Amniotic epithelial cell (primary cell): ENCODE measurements at places on chromosomes 3 and 15.

DNA sequence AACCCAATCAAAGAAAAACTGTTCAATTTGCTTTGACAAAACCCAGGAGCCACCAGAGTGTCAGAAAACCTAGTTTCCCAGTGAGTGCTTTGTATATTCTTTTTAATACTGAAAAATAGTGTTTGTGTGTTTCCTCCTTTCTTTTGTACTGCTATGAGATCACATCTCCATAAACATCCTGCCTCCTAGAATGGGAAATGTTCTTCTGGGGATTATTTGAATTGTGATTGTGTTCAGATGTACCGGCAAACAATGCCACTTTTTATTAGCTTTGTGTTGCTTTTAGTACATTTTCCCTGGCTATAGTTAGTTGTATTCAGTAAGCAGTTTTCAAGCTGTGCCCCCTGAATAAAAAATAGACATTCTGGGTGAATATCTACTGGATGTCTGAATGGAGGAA is 148.0 kb upstream of the NR2E3 start:
- no peak for DNase-seq

DNA sequence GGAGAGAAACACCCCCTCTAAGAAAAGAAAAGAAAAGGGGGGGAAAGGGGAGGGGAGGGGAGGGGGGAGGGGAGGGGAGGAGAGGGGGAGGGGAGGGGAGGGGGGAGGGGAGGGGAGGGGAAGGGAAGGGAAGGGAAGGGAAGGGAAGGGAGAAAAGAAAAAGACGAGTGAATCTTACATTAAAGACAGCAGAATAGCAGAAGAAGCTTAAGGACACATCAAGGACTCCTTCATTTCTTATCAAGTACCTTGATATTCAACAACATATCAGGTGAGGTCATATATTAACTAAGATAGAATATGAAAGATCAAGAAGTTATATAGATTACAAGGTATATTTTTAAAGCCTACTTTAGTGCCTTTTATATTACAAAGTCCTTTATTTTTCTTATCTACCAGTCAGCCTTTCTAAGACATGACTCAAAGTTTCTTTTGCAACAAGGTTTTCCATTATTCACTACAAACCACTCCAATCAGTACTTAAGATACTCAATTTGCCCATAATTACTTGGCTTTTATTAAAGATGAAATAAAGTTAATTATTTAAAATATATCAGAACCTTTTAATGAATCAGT is 17.7 kb upstream of the AADAC start:
- DNase-seq, result peak; percentile 63

DNA sequence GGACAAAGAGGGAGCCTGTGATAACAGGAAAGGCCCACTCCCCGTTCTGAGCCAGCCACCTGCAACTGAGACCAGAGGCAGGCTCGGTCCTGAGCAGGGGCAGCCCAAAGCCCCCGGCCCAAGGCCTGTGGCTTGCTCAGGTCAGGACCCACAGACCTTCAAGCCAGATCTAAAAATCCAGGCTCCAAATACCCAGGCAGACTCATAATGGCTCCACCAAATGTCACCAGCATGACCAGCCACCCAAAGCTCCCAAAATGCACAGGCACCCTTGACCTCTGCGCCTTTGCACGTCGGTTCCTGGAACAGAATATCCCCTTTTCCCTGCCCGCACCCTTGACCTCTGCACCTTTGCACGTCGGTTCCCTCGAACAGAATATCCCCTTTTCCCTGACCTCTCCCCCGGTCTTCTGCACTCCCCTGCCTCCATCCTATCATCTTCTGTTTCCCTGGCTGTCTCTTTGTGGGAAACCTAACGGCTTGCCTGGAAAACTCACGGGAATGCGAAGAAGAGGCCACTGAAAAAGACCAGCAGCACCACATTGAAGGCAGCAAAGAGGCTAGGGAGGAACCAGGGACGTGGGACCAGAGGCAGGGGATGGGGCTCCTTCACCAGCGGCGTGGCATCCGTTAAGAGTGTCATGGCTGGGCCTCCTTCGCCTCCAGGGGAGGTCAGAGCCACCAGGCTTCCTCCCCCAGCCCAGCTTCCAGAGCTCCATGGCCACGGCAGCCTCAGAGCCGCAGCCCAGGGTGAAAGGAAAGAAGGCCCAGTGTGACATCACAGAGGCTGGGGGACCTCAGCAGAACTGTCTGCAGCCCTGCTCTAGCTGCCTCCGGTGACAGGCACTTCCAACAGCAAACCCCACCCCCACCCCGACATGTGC is at the start of gene ZDHHC19:
TSS of gene ZDHHC19 (minus strand) at position 728 of the 884 bp plus-strand sequence. CDS start at position 643, 85 bp downstream.
- no peak for DNase-seq

DNA sequence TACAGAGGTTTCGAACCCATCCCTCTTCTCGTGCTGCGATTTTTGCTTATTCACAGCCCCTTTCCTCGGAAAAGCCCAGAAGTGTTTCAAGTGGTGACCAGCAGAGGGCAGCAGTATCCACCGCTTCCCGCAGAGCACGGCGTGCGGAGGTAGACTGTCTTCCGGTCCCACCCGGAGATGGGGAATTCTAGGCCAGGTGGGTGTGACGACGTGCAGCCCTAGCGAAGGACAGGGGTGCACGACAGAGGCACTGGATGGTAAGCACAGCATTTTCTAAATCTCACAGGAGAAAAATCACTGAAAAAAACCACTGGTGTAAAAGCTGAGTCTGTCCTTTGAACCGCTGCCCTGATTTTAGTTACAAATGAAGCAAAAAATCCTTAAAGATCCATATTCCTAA is 7.4 kb upstream of the PSMD6 start:
- peak; percentile 43 for DNase-seq

DNA sequence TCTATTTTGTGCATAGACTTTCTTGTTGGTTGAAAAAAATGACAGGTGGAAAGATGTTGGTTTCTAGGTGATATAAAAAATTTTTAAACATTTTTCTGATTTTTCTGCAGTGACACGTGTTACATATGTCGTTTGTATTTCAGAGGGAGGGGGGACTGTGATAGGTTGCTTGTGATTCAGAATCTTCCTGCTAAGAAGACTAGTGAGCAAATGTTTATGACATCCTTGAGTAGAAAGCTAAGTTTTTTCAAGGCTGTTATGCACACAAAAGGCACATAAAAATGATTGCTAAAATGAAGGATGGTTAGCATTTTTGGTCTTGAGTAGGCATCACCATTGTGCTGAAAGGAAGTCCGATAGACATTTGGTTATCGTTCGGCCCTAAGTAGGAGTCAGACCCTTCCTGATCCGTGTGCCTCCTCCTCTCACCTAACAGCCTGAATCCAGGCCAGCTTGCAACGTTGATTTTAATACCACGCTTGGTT is 1.5 kb downstream of the ZNF639 start:
- DNase-seq, result peak; percentile 47

DNA sequence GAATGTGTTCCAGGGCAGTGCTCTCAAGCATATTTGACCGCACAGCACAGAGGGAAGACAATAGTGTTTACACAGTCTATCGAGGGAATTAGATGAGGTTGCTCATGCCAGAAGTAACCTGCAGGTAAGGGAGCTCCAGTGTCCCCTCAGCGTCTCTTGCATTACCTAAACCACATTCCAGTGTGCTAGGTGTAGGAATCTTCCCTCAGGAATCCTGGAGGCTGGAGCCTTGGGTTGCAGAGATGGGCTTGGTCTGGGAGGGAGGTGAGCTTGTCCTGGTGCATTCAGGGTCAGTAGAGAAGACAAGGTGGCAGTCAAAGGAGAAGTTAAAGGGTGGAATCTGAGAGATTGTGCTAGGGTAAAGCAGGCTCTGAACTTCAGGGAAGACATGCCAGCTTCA is 56.3 kb downstream of the SOX14 start:
- DNase-seq, result no peak

GRCh38 chr3:126661532-126662364 is 6.8 kb upstream of the TXNRD3 start:
- DNase-seq, result no peak

GRCh38 chr15:83178869-83179325 is 28.7 kb downstream of the HDGFL3 start:
- DNase-seq, result no peak

DNA sequence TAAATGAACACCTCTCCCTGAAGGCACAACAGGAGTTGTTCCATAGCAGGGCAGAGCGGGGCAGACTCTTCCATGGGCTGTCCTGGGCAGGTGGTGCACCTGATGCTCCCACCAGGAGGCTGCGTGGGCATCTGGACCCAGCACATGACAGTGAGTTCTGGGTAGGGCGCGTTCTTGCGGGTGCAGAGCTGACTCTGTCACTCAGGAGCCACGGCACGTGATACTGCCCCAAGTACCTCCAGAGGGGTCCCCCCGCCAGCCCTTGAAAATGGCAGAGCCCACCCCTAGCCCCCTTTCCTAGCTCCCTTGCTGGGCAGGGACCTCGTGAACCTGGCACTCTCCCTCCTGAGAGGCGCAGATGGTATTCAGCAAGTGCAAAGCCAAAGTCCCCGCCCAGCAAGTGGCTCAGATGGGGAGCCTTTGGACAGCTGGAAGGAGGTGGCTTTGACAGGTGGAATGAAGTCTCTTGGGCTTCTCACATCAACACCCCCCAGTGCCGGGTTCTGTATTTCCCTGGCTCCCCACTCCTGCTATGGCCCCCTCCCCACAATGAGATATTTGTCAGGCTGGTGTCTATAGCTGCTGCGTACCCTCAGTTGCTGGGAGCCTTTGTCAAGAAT is 172.1 kb downstream of the TBC1D2B start:
- DNase-seq, result no peak

DNA sequence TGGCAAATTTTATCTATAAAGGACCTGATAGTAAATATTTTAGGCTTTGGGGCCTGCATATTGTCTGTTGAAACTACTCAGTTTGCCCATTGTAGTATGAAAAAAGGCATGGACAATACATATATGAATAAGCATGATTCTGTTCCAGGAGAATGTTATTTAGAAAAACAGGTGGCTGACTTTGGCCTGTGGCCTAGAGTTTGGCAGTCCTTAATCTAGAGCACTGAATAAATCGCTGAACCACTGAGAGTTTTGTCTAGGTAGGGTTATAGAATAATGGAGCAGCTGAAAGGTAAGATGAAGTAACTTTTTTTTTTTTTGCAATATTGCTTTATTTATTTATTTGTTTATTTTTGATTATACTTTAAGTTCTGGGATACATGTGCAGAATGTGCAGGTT is 75.0 kb downstream of the LRRC49 start:
- no peak for DNase-seq
